Jurkat, Clone E6-1 (cell line): ENCODE measurements at places on chromosomes 7 and 10.

GRCh38 chr10:93993414-93993781, 333 bp upstream of the PLCE1 start:
- no peak for DNase-seq

- no peak for DNase-seq
Observed at GRCh38 chr7:32680259-32681173, 185.2 kb downstream of the AVL9 start.

DNA sequence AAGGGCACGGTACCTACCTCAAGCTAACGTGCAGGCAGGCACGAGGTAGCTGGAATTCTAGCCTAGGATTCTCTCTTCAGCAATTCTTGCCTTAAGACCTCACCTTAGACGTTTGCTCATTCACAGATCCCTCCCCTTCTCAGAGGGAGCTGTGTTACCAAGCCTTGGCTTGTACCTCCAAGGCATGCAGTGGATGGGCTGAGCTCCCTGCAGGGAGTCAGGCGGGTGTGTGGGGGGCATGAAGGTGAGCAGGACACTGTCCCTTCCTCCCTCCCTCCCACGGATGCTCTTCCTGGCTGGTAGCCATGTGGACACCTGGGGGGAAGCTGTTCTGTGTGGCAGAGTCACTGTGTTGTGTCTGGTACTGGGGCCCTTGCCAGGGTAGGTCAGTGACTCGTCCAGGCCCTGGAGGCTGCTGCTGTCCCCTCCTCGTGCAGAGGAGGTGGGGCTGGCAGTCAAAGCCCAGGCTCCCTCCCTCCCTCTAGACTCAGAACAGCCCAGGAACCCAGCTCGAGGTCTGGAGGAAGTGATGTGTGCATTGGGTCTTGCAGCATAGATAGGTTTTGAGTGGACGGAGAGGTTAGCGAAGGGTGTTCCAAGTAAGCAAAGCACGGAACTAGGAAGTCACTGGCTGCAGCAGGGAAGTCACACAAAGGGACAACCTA, 222.2 kb upstream of the SH2B2 start:
- no peak for DNase-seq

DNA sequence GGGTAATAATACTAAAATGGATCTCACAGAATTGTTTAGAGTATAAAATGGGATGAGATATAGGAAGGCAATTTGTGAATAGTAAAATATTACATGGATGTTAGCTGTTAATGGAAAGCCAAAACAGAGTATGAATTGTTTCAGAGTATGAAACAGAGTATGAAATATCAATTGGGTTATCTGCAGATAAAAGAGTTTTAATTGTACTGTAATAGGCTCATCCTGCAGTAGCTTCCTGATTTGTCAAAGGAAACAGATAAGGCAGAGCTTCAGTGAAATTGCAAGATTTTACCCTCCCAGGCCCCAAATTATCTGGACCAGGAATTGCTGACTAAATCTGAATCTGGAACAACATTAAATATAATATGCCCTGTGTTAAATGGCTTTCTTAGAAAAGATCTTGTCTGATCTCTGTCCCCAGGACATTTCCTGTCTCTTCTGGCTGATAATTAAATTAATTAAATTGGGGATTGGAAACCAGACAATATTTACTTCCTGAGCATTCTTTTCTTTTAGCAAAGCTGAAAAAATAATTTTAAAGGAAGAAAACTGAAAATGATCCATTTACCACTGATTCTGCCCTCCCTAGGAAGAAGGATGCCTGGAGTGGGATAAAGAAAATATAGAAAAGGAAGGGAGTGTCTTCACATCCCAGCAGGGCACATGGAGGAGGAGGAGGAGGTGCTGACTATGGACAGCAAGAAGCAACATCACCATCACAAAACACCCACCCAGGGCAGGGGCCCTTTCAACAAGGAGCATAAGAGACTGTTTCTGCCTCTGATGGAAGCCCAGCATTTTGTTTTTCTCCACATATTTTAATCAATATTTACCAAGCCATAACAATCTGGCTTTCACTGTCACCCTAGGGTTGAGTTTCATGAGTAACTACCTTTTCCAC, 18.5 kb downstream of the PTN start:
- no peak for DNase-seq

GRCh38 chr10:124287071-124287685, 131.5 kb downstream of the OAT start:
- DNase-seq, result no peak

DNA sequence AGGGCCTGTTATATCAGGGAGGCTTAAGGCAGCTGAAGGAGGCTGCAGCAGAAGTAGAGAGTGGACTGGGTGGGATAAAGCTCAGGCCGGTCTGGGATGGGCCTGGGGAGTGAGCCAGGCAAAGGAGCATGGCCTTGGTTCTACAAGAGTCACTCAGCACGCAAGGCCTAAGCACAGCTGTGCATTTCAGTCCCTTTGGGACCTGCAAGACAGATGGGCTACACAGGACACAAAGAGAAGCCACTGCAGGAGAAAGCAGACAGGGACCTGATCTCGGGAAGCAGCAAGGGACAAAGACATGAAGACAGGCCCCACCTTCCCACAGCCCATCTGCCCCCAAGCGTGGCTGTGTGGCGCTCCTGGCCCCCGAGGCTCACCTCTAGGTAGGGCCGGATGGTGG, 29.4 kb downstream of the RRP12 start:
- DNase-seq, result no peak

DNA sequence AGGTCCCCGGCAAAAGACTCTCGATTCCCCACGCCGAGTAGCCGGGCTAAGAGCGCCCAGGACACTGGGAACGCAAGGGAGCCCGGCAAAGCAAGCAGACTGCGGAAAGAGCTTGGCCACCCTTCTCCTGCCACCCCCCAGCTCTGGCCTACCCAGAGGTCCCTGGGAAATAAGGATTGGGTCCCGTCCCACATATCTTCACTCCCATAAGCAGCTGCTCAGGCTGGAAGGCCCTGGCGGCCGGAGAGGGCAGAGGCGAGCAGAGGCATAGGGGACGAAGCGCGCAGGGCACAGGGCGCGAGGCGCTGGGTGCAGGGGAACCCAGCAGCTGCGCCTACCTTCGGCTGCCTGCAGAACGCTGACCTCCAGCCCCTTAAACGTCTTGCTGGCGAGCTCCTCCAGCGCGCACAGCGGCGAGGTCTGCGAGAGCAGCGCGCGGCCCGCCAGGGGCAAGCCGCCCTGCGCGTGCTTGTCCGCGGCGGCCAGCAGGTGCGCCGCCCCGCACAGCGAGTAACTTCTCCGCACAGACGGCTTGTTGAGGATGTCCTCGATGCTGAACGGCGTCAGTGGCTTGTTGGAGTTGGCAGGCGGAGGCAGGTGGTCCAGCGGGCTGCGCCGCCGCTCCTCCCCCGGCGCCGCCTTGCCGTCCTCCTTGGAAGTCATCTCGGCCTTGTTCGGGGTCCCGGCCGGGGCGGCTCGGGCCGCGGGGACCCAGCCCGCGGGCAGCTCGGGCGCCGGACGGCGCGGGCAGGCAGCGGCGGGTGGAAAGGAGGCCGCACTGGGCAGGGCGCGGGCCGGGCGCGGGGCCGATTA, 904 bp downstream of the LBX1 start:
- DNase-seq, result no peak

DNA sequence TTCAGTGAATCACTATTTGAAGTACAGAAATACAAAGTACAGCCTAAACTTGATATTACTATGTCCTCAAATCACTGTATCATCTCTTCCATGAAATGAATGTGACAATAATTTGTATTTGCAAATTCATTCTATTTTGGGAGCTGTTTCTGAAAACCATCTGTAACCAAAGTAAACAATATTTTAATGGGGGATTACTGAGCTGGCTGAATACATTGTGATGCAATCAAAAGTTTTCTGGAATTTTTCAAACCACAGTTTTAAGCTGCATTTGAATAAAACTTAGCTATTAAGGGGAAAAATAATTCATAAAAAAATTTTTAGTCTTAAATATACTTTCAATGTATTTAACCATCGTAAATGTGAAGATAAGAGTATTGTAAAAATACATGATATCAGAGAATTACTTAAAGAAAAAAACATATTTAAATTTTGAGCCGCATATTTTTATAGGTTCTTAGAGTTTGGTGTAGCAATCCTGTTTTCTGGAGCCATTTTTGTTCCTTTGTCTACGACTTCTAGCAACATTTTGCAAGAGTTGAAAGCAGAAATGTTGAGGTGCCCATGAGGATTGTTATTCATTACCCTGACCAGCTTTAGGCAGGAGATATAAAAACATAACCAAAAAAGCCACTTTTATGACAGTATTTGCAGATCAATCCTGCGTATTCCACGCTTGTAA, 45.9 kb upstream of the AGMO start:
- DNase-seq, result no peak

DNA sequence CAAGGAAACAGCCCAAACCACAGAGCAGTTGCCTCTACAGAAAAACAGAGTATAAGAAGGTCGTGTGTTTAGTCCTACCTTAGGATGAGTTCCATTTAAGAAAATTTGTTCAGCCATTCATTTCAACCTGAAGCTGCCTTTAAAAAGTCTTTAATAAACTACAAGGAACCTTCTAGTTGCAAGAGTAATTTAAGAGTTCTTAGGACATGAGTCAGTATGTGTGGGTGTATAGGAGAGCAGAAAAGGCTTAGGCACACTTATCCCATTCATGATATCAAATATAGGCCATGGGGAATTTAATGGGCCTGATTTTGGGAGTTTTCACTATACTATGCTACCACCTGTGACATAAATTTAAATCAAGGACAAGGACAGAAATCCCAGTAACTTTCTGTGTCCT, 496.8 kb downstream of the TFEC start:
- DNase-seq, result no peak

DNA sequence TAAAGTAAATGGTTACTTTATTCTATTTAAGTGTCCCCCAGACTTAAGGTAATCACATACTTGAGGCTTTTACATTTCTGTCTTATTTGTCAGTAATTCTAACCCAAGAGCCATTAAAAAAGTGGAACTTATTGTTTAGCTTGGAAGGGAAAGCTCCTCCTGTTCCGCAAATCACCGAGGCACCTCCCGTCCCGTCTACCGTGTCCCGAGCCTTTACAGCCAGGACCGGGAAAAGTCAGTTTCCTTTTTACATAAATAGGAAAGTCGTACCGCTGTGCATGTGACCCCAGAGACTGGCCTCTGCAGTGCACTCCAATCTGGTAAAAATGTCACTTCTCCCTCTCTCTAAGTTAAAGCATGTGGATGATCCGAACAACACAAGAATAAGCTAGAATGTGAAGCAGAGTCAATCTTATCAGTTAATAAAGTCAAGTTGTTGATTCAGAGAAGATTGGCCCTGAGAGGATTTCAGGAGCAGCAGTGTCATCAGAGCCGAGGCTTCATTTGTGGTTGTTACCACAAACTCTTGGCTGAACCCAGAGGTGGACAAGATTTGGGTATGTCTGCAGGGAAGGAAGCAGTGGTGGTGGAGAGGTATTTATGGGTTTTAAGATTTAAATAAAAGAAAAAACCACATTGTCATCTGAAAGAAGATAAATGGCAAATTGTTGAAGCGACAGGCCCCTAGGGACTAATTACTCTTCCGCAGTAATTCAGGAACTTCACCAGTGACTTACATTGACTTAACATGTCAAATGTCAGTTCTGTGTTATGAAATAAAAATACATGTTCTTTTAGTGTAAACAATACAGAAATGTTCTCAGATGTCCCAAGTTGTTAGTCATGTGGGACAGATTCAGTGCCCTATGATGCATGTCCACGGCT, 316.6 kb upstream of the ZNF32 start:
- no peak for DNase-seq

- peak; percentile 32 for DNase-seq
Observed at GRCh38 chr7:54995610-54996363, 23.0 kb upstream of the EGFR start.

- no peak for DNase-seq
Observed at GRCh38 chr10:128963211-128964099, 503.6 kb upstream of the MGMT start.

DNA sequence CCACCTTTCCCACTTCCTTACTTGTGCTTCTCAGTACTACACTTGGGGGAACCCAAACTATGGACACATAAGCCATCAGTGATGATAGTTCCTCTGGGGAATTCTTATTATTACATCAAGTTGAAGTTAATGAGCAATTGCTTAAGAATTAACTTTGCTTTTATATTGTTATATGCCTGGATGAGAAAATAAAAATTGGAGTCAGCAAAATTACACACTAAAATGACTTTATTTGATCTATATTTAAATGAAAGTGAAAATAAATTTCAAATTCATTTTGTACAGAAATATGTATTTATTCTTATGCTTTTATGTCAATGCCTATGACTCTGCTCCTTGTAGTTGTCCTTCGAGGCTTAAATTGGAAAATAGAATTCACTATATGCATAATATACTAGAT, 149.4 kb upstream of the KCND2 start:
- DNase-seq, result no peak

GRCh38 chr7:31692451-31692850, 5.4 kb downstream of the PPP1R17 start:
- DNase-seq, result no peak

- DNase-seq, result no peak
Observed at GRCh38 chr7:86951895-86952294, 107.6 kb downstream of the ELAPOR2 start.

- DNase-seq, result no peak
Observed at GRCh38 chr10:71761105-71761511, 12.2 kb downstream of the VSIR start.

DNA sequence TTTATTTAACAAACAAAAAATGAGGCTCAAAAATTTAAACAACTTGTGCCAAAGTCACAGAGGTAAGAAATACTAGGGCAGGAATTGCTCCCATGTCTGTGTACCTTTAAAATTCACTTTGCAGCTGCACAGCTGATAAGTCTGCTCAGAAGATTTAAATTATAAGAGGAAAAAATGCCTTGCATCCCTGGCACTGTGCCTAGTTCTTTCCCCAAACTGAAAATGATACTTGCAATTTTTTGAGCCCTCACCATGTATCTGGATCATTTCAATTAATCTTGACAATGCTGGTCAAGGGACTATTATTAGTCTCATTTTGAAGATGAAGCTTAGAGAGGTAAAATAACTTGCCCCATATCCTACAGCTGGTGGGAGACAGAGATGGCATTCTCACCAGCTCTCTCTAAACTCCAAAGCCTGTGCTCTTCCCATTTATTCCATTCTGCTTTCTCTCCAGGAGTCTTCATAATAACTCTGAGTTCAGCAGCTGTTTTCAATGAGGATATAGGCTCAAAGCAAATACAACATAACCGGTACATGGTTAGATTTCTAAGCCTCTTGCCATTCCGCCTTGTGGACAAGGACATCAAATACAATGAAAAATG, 350.5 kb upstream of the LRRTM3 start:
- DNase-seq, result no peak

DNA sequence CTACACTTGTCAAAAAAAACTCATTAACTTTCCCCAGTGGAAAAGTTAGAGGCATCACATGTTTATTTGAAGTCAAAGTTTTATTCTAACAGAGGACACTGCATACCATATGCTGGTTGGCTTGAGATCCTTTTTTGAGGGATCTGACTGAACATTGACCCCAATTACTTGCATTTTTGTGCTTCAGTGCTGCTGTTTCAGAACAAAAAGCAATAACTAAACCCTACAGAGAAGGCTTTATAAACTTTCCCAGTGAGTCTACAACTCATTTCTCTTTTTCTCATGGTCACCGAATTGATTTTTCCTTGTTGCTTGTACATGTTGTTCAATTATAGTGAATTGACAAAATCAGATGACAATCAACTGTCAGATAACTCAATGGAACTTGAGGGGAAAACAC, 69.3 kb upstream of the PHYHIPL start:
- DNase-seq, result no peak

GRCh38 chr7:93178213-93178612, 30.0 kb upstream of the SAMD9L start:
- DNase-seq, result no peak
